ENCODE measurements at places on chromosomes 7 and 10.

DNA sequence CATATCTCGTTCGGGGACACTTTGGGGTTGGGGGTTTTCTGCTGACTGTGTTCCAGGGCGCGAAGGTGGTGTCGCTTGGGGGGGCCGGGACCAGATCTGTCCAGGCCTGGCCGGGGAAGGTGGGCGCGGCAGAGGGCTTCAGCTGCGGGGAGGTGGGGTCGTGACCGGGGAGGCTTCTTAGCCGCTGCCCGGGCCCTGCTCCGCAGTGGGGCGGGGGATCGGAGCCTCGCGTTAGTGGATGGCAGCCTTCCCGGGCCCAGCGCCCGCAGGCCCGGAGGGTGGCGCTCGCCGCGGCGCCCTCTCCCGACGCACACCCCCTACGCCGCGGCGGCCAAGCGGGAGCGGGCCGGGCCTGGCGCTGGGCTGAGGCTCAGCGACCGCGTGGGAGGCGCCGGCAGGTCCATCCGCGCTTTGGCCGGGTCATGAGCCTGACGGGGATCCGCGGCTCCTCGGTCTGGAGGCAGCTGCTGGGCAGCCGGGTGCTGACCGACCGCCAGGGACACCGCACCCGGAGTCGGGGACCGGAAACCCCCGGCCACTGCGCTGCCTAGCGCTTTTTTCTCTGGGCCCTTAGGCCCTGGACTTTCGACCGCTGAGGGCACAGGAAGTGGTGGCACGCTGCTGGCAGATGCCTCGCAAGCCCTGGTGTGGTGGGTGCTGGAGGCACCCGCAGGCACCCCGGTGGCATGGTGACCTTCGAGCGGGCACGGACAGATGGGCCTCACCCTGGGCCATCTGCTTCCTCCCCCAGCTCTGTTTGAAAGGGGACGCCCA lies 1.2 kb downstream of the AGAP3 start:
- DNase-seq = peak; percentile 39

GRCh38 chr10:117249493-117250093 lies 8.7 kb downstream of the SLC18A2 start:
- no peak for DNase-seq

- DNase-seq = no peak
These were observed 1.3 kb downstream of the LSM8 start for GRCh38 chr7:118185163-118185860.

- no peak for DNase-seq
These were observed 227.7 kb downstream of the KCNMA1 start for GRCh38 chr10:77409697-77410471.

- no peak for DNase-seq
These were observed 13.8 kb upstream of the PPIF start for GRCh38 chr10:79333513-79333912.

GRCh38 chr7:47511699-47512370 lies 70.1 kb downstream of the TNS3 start:
- no peak for DNase-seq

DNA sequence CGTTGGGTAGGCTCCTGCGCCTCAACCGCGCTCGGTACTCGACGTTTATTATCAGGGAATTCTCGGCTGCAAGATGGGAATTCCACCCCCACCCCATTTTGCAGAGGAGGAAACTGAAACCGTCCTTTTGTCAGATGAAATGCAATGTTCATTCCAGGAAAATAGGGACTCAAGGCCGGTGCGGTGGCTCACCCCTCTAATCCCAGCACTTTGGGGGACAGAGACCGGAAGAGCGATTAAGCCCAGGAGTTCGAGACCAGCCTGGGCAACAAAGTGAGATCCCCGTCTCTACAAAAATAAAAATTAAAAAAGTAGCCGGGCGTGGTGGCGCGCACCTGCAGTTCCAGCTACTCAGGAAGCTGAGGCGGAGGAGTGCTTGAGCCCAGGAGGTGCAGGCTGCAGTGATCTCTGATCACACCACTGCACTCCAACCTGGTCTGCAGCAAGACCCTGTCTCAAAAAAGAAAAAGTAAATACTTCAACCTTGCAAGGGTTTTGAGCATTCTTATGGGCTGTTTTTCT lies 720 bp upstream of the RFC2 start:
- DNase-seq = peak; percentile 25

GRCh38 chr7:96837593-96837992 lies 127.9 kb upstream of the SEM1 start:
- no peak for DNase-seq

GRCh38 chr7:73920406-73921134 lies 59.6 kb downstream of the TMEM270 start:
- no peak for DNase-seq

DNA sequence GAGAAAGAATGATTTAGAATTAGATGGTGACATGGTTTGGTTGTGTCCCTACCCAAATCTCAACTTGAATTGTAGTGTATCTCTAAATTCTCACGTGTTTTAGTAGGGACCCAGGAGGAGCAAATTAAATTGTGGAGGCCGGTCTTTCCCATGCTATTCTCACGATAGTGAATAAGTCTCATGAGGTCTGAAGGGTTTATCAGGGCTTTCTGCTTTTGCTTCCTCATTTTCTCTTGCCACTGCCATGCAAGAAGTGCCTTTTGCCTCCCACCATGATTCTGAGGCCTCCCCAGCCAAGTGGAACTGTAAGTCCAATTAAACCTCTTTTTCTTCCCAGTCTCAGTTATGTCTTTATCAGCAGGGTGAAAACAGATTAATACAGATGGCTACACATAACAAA lies 167.4 kb upstream of the SVIL start:
- DNase-seq = no peak

- no peak for DNase-seq
These were observed 118.5 kb downstream of the NKX6-2 start for GRCh38 chr10:132667342-132668047.

GRCh38 chr10:101229266-101230182 lies at the start of gene LBX1:
Gene LBX1, minus strand, starts transcription at chr10:101229463. Its CDS starts 648 bp downstream, at chr10:101228815.
- DNase-seq = no peak

DNA sequence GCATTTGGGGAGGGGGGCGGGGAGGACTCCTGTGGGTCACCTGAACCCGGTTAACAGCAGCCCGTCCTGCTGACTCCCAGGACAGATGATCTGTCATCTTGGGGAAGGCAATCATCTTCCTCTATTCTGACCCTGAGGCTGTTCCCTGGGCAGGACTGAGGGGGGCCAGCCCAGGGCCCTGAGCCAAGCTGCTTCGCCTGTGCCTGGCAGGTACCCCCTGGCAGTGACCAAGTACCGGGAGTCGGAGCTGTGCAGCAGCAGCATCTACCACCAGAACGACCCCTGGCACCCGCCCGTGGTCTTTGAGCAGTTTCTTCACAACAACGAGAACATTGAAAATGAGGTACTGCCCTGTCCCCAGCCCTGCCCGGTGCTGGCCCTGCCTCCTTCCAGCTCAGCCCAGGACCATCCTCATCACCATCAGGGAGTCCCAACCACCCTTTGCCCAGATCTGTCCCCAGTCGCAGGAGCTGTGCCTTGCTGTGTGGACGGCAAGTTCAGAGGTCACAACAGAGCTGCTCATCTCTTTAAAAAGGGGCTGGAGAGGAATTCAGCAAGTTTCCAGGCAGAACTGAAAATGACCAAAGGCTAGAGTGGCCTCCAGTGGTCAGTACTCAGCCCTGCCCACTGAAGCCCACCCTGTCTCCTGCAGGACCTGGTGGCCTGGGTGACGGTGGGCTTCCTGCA lies 8.1 kb downstream of the AOC1 start:
- DNase-seq = no peak

DNA sequence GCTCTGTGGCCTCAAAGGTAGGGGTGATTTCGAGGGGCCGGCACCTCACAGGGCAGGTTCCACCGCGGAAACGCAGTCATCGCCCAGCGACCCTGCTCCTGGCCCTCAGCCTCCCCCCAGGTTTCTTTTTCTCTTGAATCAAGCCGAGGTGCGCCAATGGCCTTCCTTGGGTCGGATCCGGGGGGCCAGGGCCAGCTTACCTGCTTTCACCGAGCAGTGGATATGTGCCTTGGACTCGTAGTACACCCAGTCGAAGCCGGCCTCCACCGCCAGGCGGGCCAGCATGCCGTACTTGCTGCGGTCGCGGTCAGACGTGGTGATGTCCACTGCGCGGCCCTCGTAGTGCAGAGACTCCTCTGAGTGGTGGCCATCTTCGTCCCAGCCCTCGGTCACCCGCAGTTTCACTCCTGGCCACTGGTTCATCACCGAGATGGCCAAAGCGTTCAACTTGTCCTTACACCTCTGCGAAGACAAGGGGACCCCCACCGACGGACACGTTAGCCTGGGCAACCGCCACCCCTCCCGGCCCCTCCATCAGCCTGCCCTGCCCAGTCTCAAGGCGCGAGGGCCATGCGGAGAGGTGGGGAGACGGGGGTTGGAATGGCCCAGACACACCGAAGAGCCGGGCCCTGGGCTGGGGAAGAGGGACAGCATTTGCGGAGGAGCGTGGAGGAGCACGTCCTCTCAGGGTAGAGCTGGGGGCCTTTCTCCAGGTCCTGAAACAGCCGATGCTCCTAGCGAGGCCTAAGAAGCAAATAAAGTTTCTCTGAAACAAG lies 6.0 kb downstream of the SHH start:
- no peak for DNase-seq

DNA sequence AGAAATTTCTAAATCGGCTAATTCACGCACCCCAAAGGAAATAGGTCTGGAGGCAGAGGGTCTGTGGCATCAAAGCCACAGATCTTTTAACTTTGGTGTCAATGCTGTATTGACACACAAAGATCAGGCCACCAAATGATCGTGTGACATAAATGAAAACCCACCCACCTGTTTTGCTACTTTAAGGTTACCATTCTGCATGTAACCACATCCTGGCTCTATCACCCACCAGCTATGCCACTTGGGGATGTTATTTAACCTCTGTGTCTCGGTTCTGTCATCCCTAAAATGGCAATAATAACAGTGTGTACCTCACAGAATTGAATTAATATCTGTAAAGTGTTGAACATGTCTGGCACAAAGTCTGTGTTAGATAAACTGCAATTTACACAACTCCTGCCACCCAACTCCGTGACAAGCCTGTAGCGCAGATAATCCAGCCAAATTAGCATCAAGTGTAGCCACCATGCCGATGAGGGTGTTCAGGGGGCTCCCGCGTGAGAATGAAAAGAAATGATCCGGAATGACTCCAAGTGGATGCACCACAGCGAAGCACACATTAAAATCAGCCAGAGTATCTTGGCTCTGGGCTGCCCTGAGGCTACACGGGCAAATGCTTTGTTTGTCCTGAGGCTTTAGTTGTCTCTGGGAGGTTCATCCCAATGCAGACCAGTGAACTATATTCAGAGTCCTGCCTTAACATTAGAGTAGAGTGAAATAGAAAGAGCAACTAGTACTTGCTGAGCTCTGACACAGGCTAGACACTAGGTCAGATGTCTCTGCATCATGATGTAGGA lies 158.4 kb upstream of the NEBL start:
- no peak for DNase-seq

- DNase-seq = no peak
These were observed 172.9 kb downstream of the TMEM26 start for GRCh38 chr10:61280303-61280702.

GRCh38 chr7:123604739-123605138 lies 3.1 kb downstream of the ASB15 start:
- no peak for DNase-seq

- DNase-seq = no peak
These were observed 33.7 kb upstream of the ERCC6 start for GRCh38 chr10:49572594-49573114.

DNA sequence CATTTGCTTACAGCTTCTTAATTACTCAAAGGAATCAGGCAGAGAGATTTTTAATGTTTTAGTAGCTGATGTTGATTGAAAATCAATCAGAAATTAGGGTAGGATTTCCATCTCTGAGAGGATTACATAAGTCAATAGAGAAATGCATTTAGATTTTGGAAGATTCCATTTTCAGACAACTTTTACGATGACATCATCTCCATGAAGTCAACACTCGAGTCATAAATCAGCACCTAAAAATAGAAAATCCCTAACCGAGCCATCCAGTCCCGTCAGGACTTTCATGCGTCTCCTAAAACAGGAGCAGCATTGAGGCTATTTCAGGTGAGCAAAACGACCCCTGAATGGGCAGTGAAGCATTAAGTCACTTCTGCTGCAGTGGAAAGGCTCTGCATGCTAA lies 279.7 kb upstream of the RNF32 start:
- no peak for DNase-seq

- peak; percentile 92 for DNase-seq
These were observed 3.4 kb downstream of the LRRC27 start for GRCh38 chr10:132335189-132336063.

DNA sequence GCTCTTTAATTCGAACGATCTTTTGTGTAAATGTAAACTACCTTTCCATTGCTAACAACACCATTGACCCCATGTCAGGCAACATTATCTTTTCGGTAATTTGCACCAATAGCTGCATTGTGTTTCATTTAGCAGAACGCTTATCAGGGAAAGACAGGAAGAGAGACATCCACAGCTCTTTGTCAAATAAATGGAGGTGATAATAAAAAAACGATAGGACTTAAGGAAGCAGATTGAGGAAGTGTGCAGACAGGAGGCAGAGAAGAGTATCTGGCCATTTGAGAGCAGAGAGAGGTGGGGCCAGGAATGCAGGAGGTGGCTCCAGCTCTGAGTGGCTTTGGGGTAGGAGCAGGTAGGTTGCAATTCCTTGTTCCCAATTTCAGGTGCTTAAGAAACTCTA lies 37.5 kb upstream of the ADARB2 start:
- DNase-seq = no peak

- DNase-seq = peak; percentile 23
These were observed 1.7 kb downstream of the ZEB1 start for GRCh38 chr10:31320550-31321211.

DNA sequence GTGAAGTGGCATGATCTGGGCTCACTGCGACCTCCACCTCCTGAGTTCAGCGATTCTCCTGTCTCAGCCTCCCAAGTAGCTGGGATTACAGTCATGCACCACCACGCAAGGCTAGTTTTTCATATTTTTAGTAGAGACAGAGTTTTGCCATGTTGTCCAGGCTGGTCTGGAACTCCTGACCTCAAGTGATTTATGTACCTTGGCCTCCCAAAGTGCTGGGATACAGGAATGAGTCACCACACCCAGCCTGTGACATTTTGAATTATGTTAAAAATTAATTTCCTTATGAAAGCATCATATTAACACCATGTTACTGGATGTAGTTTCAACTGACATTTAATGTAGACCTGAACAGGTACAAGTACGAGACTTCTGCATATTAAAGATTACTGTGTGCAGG lies 24.3 kb downstream of the ABCB4 start:
- no peak for DNase-seq

- no peak for DNase-seq
These were observed 158.9 kb upstream of the TMEM106B start for GRCh38 chr7:12052211-12052610.

GRCh38 chr10:16894821-16895220 lies 77.6 kb upstream of the RSU1 start:
- DNase-seq = no peak

All from hematopoietic multipotent progenitor cell treated with erythropoietin and hydrocortisone succinate and interleukin-3 and kit ligand, for 8 days (in vitro differentiated cells).